Vagina (tissue), 2 donors: ENCODE measurements at places on chromosomes 4 and X.

DNA sequence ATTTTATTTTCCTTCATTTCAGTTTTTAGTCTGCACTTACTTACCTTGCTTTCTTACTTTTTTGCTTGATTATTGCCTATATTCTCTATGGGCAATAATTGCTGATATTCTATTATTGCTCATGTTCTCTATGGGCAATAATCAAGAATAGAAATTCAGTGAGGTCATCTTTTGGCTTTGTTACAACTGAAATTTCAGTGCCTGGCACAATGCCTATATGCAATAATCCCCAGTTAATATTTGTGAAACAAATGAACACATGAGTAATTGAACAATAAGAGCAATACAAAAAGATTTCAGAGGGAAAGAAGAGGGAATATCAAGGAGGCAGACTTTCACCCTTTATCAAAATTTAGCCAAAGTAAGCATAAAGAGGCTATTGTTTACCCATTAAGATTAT is 48.6 kb upstream of the ARSJ start:
- DNase-seq, result no peak

- DNase-seq, result no peak
Observed at GRCh38 chr4:15689540-15689939, 7.9 kb downstream of the FAM200B start.

- DNase-seq, result no peak
Observed at GRCh38 chr4:185916683-185917082, 104.7 kb upstream of the SORBS2 start.

- no peak for DNase-seq
Observed at GRCh38 chr4:184793735-184794355, 31.9 kb downstream of the ACSL1 start.

- no peak for DNase-seq
Observed at GRCh38 chr4:107826421-107826980, 1.8 kb downstream of the SGMS2 start.

DNA sequence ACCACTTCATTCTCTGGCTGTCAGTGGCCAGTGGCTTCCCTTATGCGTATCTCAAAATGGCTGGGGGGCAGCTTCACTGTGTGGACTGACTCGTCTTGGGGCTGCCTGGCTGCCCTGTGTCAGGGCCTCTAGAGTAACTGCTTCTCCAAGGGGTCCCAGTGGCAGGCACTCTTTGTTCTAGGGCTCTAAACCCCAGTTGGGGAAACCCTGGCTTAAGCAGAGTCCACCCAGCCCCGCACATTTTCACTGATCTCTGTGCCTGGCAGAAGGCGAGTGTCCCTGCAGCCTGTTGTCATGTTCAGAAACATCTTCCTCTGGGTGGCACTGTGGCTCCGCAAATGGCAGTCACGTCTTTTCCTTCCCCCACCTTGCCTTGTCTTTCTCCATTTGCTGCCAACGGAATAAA is 59.7 kb downstream of the NBDY start:
- no peak for DNase-seq

DNA sequence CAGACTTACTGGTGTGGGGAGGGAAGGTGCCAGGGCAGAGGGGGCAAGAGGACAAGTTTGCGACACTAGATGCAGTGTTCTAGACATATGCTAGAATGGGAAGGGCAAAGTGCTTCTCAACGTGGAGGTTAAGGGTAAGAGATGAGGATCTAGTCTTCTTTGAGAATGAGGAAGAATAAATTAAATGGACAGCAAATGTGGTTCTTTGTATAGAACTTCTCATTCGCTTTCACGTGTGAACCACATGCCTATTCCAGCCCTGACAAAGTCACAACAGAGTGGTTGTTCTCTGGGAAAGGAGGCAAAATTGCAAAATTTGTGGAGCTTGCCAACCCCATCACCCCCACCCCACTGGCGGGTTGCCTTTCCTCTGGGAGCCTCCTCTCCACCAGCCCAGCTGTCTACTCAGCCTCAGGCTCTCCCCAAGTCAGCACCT is 1.5 kb upstream of the ANXA5 start:
- no peak for DNase-seq

- DNase-seq, result no peak
Observed at GRCh38 chr4:163866728-163867315, 372.3 kb downstream of the TMA16 start.
